ENCODE measurements at places on chromosomes 13 and 19. TPM values are rescaled to one million over a fixed set of nuclear protein-coding genes. Genes with fewer than 3 reads are reported as not detected.

GRCh38 chr13:46961719-46962118 lies 64.9 kb upstream of the HTR2A start:
- H3K36me3 ChIP-seq: no peaks in the 10 kb centered on the region
- H3K4me1 ChIP-seq: no peaks in the 10 kb centered on the region
- no peak for DNase-seq
- H3K4me3 ChIP-seq: no peak overlapping the region
- H3K27ac ChIP-seq: no peak overlapping the region
- no peaks in the 10 kb centered on the region for H3K27me3 ChIP-seq

DNA sequence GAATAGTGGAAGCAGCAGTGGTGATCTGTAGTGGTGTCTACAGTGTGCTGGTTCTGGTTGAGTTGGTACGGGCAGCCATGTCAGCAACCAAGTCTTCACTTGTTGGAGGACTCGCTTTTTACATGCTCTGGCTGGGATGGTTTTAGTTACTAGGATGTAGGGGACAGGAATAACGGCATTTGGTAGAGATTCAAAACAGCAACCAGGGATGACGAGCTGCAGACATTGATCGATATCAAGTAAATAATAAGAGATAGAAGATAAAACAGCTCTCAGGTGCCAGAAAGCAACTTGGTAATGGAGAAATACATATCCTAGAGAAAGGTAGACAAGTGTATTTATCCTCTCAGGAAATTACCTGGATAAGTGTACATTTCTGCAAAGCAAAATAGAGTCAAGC lies 84.3 kb downstream of the PCCA start:
- H3K27me3 ChIP-seq: no peaks in the 10 kb centered on the region
- H3K27ac ChIP-seq: no peak overlapping the region
- no peaks in the 10 kb centered on the region for H3K36me3 ChIP-seq
- no peak for DNase-seq
- H3K4me1 ChIP-seq: no peaks in the 10 kb centered on the region

DNA sequence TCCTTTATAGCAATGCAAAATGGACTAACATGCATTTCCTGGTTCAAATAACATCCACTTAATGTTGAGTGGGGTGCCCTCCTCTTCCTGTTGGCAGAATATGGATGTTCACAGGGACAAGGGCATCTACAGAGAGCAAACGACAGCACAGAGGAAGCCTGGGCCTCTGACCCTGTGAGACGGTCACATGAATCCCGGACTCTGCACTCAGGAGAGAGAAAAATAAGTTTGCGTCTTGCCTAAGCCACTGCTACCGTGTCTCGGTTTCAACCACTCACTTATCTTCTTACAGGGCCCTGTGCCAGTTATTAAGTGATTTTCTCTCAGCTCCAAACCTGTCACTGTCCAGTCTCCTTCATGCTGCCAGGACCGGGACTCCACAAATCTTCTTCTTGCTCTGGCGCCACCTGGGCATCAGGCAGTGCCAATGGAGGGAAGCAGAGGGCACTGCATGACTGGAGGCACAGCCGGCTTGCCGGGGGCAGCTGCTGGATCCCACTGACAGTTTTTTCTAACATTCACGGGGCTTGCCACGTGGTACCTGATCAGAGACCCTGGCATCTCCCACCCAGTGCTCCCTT lies 11.8 kb downstream of the LIG1 start:
- DNase-seq: no peak
- H3K4me3 ChIP-seq: no peak overlapping the region
- no peaks in the 10 kb centered on the region for H3K27me3 ChIP-seq

The CEACAM4 gene
- total RNA-seq: 0.59 TPM

GRCh38 chr19:3262362-3262761 lies 37.9 kb downstream of the CELF5 start:
- H3K4me3 ChIP-seq: no peak overlapping the region
- DNase-seq: no peak
- no peaks in the 10 kb centered on the region for H3K4me1 ChIP-seq
- no peak overlapping the region for H3K27ac ChIP-seq
- H3K27me3 ChIP-seq: no peaks in the 10 kb centered on the region
- H3K36me3 ChIP-seq: no peaks in the 10 kb centered on the region

- H3K27me3 ChIP-seq: no peaks in the 10 kb centered on the region
- H3K36me3 ChIP-seq: no peaks in the 10 kb centered on the region
- no peak overlapping the region for H3K27ac ChIP-seq
Observed at GRCh38 chr13:83325125-83325853, 557.0 kb downstream of the SLITRK1 start.

GRCh38 chr19:47228168-47228936 lies 2.6 kb downstream of the BBC3 start:
- H3K4me3 ChIP-seq: peak overlapping the region; percentile 32
- H3K27ac ChIP-seq: peak overlapping the region; percentile 99
- DNase-seq: no peak
- H3K36me3 ChIP-seq: no peaks in the 10 kb centered on the region
- peaks cover 12% of the 10 kb centered on the region for H3K4me1 ChIP-seq

DNA sequence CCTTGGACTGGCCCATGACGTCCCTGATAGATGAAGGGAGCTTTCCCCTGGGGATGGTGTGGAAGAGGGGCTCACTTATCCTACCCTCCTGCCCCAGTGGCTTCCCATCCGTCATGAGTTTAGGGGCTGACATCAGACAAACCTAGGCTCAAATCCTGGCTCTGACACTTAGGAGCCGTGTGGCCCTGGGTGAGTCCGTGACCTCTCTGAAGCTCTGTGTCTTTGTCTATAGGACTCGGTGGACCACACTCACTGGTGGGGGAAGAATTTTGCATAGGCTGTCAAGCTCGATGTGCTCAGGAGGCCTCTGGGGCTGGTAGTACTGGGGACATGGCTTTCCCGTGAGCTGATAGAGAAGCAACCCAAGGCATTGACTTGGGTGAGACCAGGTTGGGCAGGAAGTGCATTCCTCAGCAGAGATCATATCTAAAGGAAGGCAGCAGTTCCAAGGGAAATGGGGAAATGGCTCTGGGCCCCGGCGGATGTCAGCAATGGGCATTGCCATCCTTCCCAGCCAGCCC lies 17.4 kb upstream of the AP1M2 start:
- peak overlapping the region; percentile 64 for H3K27ac ChIP-seq
- no peaks in the 10 kb centered on the region for H3K27me3 ChIP-seq
- H3K4me3 ChIP-seq: no peak overlapping the region

The ZNF835 gene
- 2.5 TPM for total RNA-seq

DNA sequence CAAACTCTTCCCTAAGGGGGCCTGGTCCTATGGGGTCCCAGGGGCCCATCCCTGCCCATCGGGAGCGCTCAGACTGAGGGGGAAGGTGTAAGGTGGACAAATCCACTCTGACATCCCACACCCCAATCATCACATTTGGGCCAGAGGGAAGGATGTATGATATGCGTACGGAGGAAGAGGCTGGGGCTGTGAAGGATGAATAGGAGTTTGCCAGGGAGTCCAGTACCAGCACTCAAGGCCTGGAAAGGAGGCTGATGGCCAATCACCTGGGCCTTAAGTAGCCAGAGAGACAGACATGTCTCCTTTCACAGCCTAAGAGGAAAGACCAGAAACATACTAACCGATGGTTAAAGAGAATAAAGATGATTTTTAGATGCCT lies 14.9 kb downstream of the TJP3 start:
- no peak overlapping the region for H3K27ac ChIP-seq
- no peaks in the 10 kb centered on the region for H3K36me3 ChIP-seq
- no peaks in the 10 kb centered on the region for H3K27me3 ChIP-seq
- H3K4me1 ChIP-seq: peaks cover 8% of the 10 kb centered on the region

DNA sequence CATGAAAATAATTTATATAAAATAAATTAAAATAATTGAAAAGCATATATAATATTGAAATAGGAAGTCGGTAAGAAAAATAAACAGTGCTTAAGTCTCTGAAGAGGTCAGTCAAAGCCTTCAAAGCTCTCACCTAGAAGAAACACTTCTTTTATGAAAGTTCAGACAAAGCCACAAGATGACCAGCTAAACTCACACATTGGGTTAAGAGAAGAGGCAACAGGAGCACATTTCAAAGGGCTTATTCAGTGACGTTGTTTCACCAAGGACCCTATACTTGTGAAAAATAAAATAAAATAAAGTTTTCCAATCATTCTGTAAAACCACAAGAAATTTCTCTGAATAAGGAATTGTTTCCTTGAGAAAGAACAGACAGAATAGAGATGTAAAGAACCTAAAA lies 2.5 kb upstream of the ITM2B start:
- H3K36me3 ChIP-seq: no peaks in the 10 kb centered on the region
- H3K27me3 ChIP-seq: no peaks in the 10 kb centered on the region
- no peak overlapping the region for H3K27ac ChIP-seq
- H3K4me3 ChIP-seq: no peak overlapping the region

DNA sequence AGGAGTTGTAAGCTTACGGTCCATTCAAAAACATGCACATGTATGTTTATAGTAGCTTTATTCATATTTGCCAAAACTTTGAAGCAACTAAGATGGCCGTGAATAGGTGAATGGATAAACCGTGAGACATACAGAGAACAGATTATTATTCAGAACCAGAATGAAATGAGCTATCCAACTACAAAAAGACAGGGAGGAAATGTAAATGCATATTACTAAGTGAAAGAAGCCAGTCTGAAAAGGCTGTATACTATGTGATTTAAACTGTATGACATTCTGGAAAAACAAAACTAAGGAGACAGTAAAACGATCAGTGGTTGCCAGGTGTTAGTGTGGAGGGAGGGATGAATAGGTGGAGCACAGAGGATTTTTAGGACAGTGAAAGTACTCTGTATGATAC lies 19.9 kb downstream of the NDFIP2 start:
- no peaks in the 10 kb centered on the region for H3K36me3 ChIP-seq
- no peaks in the 10 kb centered on the region for H3K27me3 ChIP-seq
- H3K27ac ChIP-seq: no peak overlapping the region
- no peak overlapping the region for H3K4me3 ChIP-seq
- DNase-seq: no peak

- no peaks in the 10 kb centered on the region for H3K4me1 ChIP-seq
- no peaks in the 10 kb centered on the region for H3K36me3 ChIP-seq
- H3K27me3 ChIP-seq: no peaks in the 10 kb centered on the region
- DNase-seq: no peak
- peak overlapping the region; percentile 11 for H3K4me3 ChIP-seq
Observed at GRCh38 chr19:17831419-17831888, 10.1 kb upstream of the INSL3 start.

The ZNF606 gene
- total RNA-seq: 44.7 TPM

DNA sequence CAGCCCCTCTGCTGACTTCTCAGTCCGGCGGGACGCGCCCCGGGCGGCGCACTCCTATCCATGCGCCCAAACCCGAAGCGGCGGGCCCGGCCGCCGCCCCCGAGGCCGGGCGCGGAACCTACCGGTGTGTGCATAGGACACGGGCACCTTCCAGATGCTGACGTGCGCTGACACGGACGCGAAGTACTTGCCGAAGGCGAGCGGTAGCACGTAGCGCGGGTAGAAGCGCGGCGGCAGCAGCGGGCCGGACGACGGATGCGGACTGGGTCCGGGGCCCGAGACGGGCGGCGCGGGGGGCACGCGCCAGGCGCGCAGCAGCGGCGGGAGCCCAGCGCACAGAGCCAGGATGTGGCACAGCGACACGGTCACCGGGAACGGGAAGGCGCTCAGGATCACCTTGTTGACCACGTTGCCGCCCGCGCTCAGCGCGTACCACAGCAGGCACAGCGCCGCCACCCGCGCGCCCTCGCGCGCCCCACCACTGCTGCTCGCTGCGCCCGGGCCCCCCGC lies 338 bp downstream of the SLC35E1 start:
- H3K27ac ChIP-seq: peak overlapping the region; percentile 86
- DNase-seq: peak; percentile 23
- peaks cover 21% of the 10 kb centered on the region for H3K4me1 ChIP-seq

All from prostate gland (tissue), 2 donors.